Activated naive CD4-positive, alpha-beta T cell (primary cell): ENCODE measurements at places on chromosomes 12 and 14.

- no peak for DNase-seq
These were observed 545 bp downstream of the SMARCC2 start for GRCh38 chr12:56188778-56189098.

DNA sequence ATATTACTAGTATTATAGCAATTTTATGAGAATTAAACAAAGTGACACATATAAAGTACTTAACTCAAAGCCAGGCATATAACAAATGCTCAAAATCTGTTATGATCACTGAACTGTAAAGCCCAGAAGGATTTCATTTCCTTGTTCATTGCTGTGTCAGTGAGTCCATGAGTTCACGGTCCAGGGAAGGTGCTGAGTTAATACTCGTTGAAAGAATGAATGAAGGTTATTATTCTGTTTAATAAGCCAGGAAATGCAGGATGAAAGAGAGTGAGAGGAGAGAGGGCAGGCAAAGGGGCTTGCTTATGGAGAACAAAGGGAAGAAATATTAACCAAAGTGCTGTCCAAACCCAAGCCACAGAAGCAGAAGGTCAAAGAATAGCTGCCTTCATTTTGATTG is 40.2 kb upstream of the NT5DC3 start:
- no peak for DNase-seq

- no peak for DNase-seq
These were observed 4.3 kb downstream of the ARL6IP4 start for GRCh38 chr12:122984612-122985337.

DNA sequence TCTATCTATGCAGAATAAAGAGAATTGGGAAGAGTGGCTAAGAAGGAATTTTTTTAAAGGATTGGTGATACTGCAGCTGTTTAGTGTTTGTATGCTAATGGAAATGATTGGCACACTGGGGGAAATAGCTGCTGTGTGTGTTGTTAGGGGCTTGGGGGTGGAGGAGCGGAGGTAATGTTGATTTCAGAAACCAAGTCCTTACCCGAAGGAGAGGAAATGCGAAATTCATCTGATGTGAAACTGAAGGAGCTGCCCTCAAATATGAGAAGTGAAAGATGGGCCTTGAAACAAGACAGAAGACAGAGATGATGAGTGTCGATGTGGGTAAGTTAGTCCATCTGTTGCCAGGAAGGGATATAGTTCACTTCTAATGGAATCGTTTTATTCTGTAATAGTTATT is 21.2 kb upstream of the RNASE12 start:
- no peak for DNase-seq

- peak; percentile 44 for DNase-seq
These were observed at the start of gene SYNE3 for GRCh38 chr14:95516554-95517181. Gene SYNE3 (minus strand): TSS chr14:95516650. CDS start chr14:95475821, 40,829 bp downstream.

- DNase-seq: no peak
These were observed 1.0 kb downstream of the CD9 start for GRCh38 chr12:6201213-6201608.

DNA sequence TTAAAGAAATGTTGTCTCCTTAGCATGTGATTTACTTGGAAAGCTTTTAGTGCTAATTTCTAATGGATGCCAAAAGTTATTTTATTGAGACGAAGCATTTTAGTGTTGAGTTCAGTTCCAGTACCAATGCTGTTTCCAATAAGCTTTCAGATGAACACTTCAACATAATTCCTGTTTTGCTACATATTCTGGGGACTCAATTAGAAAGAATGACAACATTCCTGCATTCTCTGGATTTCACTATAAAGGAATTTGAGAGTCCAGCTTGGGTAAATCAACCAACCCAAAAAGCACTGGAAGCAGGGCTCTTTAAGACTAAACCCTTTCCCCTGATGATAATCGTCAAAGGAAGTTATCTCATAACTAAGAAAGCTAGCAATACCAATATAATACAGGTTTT is 353.0 kb upstream of the TMTC1 start:
- DNase-seq: no peak

- DNase-seq: no peak
These were observed 89.7 kb downstream of the PTCSC3 start for GRCh38 chr14:36086629-36087395.

DNA sequence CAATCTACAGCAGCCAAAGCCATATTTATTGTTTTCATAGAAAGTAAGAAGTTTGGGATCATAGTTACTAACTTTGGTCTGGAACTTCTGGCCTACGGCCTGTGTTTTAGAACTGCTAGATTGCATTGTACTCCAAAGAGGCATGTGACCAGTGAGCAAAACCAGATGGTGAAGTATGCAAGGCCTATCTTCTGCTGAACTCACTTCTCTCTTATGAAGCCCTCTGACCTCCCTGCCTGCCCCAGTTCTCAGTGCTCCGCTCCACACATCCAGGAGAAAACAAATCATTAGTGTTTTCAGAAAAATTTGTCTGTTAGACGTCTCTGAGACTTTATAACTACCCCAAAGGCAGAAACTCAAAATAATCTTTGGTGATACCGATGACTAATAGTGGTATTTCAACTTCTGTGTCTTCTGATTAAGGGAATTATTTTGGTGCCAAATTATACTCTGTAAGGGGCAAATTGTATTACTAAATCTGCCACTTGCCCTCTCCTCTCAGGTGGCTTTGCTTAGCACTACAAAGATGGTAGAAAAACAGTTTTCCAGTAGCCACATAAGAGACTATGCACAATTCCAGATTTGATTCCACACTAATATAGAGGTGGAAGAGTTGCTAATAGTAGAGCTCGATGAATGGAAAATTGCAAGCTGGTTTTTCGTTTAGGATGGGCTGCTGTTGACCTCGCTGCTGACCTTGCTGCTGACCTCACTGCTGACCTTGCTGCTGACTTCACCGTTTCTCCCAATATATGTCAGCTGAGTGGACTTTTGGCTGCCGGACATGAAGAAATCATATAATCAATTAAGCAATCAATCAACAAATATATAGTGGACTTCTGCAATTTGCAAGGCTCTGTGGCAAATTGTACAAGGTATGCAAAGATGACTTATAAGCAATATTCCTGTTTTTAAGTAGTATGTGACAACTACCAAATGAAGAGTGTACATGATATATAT is 147.5 kb downstream of the KITLG start:
- no peak for DNase-seq

- no peak for DNase-seq
These were observed 10.6 kb upstream of the VWF start for GRCh38 chr12:6135071-6135470.

GRCh38 chr12:97643924-97644323 is 181.3 kb downstream of the RMST start:
- DNase-seq: no peak

DNA sequence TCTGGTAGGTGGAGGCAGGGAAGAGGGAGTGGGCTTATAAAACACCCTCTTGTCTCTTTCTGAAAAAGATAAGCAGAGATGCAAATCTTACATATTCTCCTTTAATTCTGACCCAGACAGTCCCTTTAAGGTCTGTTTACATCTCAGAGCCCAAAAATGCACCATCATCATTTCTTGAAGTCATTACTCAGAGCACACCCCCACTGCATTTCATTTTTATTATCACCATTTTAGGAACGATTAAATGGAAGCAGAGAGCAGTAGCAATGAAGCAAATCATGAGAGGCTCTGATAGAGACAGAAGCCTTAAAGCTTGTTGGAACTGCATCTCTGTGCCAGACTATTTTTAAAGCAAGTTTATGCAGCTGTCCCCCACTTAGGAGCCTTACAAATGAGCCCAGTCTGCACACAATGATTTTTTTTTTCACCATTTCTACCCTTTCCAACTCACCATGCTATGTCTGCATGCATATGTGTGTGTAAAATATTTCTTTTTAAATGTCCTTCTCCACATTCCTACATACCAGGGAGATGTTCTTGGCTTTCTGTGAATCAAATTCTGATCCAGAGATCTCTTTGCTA is 311.0 kb downstream of the GRIN2B start:
- no peak for DNase-seq

GRCh38 chr12:32115404-32116104 is 8.9 kb downstream of the BICD1 start:
- no peak for DNase-seq

- DNase-seq: no peak
These were observed 53.8 kb upstream of the NTF3 start for GRCh38 chr12:5377997-5378592.

GRCh38 chr12:90260136-90260535 is 551.5 kb upstream of the ATP2B1 start:
- no peak for DNase-seq
